ENCODE measurements at places on chromosomes 1 and 21. TPM values are rescaled to one million over a fixed set of nuclear protein-coding genes. Genes with fewer than 3 reads are reported as not detected.

DNA sequence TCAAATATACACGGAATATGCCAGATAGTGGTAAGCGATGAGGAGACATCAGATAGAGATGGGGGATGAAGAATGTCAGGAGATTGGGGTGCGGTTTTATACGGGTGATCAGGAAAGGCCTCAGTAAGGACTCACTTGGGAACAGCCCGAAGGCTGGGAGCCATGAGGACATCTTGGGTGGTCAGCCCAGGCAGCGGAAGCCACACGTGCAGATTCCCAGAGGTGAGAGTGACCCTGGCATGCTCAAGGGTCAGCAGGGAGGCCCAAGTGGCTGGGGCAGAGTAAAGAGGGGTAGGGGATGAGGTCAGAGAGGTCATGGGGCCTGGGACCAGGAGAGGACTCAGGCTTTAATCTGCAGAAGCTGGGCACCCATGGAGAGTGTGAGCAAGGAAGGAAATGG is 106.6 kb downstream of the MATN1 start:
- no peaks in the 10 kb centered on the region for H3K36me3 ChIP-seq
- H3K4me3 ChIP-seq: no peak overlapping the region
- H3K27me3 ChIP-seq: peaks cover 24% of the 10 kb centered on the region
- no peak overlapping the region for H3K27ac ChIP-seq
- H3K4me1 ChIP-seq: peaks cover 1% of the 10 kb centered on the region

Gene HUNK
- 0.74 TPM for total RNA-seq

DNA sequence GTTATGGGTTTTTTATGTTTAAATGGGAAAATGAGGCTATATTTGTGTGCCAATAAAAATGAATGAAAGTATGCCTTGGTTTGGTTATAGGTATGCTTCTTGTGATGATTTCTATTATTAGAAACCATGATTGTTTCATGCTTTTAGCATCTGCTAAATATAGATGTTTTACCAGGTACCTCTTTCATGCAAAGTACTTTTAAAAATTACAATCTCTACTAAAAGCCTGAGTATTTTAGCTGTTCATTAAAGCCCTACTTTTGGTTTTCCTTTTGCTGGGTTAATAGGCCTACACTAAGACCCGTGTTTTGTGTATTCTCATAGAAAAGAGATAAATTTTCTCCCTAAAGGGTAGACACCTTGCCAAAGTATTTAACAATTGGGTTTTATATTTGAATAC is 32.0 kb downstream of the MTF2 start:
- DNase-seq: no peak
- no peaks in the 10 kb centered on the region for H3K27me3 ChIP-seq
- no peak overlapping the region for H3K27ac ChIP-seq
- peaks cover 76% of the 10 kb centered on the region for H3K36me3 ChIP-seq

DNA sequence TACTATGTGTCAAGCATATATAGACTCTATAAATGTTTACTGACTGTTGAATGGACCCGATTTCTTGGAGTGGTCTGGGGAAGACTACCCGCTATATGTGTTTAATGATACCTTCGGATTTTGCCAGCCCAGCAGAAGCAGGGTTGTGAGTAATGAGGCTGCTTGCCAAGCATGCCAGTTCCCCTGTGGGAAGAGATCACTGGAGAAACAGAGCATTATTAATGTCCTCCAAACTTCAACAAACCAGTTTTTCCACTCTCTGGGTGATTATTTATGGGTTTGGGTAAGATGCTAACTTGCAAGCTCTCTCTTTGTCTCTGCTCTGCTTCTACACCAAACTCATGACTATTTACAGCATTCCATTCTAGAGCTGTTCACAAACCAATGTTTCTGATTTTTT is 25.1 kb upstream of the PHGDH start:
- H3K27me3 ChIP-seq: peaks cover under 1% of the 10 kb centered on the region
- H3K27ac ChIP-seq: no peak overlapping the region
- no peaks in the 10 kb centered on the region for H3K4me1 ChIP-seq
- H3K4me3 ChIP-seq: no peak overlapping the region
- H3K36me3 ChIP-seq: no peaks in the 10 kb centered on the region
- no peak for DNase-seq

Gene KCNN3
- not detected for total RNA-seq

All from naive thymus-derived CD8-positive, alpha-beta T cell (primary cell).